ENCODE measurements at places on chromosomes 1 and 21.
A peak's percentile ranks its signal among the peaks of the same experiment; 100 is the strongest.

GRCh38 chr1:228264090-228264829 lies 56.4 kb downstream of the OBSCN start:
- H3K36me3 ChIP-seq: peaks cover 21% of the 10 kb centered on the region
- no peaks in the 10 kb centered on the region for H3K4me1 ChIP-seq
- H3K27me3 ChIP-seq: no peaks in the 10 kb centered on the region
- no peak overlapping the region for H3K27ac ChIP-seq
- DNase-seq: no peak

GRCh38 chr1:227913396-227913763 lies 34.4 kb downstream of the WNT9A start:
- no peak overlapping the region for H3K27ac ChIP-seq
- no peaks in the 10 kb centered on the region for H3K27me3 ChIP-seq
- H3K36me3 ChIP-seq: no peaks in the 10 kb centered on the region
- H3K4me1 ChIP-seq: no peaks in the 10 kb centered on the region
- no peak overlapping the region for H3K4me3 ChIP-seq
- no peak for DNase-seq

GRCh38 chr1:89873770-89874169 lies 52.9 kb downstream of the LRRC8D start:
- H3K27ac ChIP-seq: peak overlapping the region; percentile 80
- peak; percentile 79 for DNase-seq

GRCh38 chr1:186655876-186656275 lies 24.3 kb downstream of the PTGS2 start:
- peak; percentile 89 for DNase-seq
- no peaks in the 10 kb centered on the region for H3K27me3 ChIP-seq
- no peak overlapping the region for H3K27ac ChIP-seq
- peaks cover 8% of the 10 kb centered on the region for H3K4me1 ChIP-seq
- H3K36me3 ChIP-seq: no peaks in the 10 kb centered on the region

DNA sequence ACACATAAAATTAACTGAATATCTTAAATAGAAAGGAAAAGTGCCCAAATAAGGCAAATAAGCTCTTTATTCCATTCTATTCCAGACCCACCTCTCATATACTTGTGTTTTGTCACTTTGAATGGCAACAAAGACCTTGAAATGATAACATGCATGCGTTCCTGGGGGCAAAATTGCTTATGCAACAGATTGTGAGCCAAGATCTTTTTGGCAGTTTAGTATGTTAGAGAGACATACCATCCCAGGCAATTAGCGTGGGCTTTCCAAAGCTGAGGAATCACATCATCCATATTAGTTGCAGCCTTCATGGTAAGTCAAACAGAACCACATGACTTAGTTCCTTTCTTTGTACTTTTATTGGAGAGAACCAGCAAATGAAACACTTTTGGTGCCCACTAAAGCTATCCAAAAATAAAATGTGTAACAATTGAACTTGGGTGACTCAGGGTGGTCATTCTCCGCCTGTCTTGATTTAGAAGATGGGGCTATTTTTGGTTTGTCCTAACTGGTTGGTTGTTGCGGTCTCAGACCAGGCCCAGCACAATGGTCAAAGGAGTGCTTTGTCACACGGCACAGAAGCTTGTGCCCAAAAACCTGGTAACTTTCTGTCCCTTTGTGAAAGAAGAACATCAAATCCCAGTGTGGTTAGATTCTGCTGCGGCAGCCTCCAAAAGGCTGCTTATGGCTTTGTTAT lies 68.7 kb upstream of the ATF3 start:
- H3K4me3 ChIP-seq: no peak overlapping the region
- no peak overlapping the region for H3K27ac ChIP-seq
- DNase-seq: no peak
- no peaks in the 10 kb centered on the region for H3K36me3 ChIP-seq
- no peaks in the 10 kb centered on the region for H3K27me3 ChIP-seq

DNA sequence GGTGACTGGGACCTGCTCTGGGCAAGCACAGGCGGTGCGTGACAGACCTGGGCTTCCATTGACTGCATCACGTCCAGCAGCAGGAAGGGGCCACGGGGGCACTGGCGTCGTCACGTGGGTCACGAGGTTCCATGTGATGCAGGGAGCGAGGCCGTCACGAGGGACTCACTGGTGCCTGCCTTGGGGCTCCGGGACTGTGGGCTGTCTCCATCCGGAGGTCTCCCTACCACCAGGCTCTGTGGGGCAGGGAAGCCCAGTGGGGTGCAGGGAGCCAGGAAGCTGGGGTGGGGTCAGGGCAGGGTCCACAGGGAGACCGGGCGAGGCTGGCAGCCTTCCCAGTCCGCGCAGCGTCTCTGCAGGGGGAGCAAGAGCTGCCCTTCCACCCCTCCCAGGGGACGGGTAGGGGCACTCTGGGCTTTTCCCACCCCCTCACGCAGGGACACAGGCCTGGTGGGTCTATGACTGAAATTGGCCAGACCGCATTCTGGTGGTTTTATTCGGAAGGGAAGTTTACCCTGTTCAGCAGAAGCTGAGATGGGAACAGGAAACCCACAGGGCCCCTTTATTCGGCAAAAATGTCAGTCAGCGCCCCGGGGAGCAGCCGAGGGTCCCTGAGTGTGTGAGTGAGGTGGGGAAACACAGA lies 416 bp upstream of the TNFRSF14 start:
- peak overlapping the region; percentile 72 for H3K27ac ChIP-seq
- H3K36me3 ChIP-seq: no peaks in the 10 kb centered on the region
- H3K4me3 ChIP-seq: peak overlapping the region; percentile 76
- H3K27me3 ChIP-seq: no peaks in the 10 kb centered on the region
- H3K4me1 ChIP-seq: peaks cover 41% of the 10 kb centered on the region
- peak; percentile 88 for DNase-seq

DNA sequence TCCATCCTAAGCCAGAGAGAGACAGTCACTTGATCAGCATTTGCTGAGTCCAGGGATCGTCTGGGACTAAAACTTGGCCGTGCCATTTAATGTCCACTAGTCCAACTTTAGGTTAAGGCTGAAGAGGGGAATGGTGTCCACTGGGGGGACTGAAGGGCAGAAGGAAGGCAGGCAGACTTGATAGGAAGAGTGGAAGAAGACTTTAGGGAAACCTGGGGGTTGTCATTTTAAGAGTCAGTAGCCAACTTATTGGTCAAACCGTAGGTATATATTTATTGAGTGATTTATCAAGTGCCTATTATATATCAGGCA lies 1.3 kb upstream of the LMOD1 start:
- H3K27ac ChIP-seq: no peak overlapping the region
- H3K4me3 ChIP-seq: no peak overlapping the region
- H3K4me1 ChIP-seq: no peaks in the 10 kb centered on the region
- H3K27me3 ChIP-seq: peaks cover 12% of the 10 kb centered on the region
- no peaks in the 10 kb centered on the region for H3K36me3 ChIP-seq

DNA sequence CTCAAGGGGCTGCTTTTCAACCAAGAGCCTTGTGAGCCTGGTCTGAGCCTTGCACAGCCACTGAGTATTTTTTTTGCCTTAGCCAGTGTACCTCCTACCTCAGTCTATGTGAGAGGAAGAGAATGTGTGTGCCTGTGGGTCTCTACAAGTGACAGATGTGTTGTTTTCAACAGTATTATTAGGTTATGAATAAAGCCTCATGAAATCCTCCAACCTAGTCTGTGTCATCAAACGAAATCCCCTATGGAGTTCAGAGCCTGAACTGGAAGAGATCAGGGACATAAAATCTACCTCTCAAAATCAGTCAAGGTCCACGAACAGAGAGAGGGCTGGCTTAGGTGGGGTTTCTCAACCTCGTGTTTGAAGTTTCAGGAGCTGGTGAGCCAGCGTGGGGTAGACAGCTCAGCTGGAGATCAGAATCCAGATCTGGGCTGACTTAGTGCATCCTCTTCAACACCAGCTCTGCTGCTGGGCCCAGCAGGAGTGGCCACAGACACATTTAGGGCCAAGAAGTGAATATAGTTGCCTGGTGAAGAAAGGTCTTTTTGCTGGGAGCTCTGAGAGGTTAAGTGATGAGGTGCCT lies 8.2 kb downstream of the XKR8 start:
- H3K4me1 ChIP-seq: peaks cover 1% of the 10 kb centered on the region
- H3K36me3 ChIP-seq: peaks cover 66% of the 10 kb centered on the region
- no peak overlapping the region for H3K4me3 ChIP-seq
- no peak for DNase-seq
- no peaks in the 10 kb centered on the region for H3K27me3 ChIP-seq
- H3K27ac ChIP-seq: no peak overlapping the region

DNA sequence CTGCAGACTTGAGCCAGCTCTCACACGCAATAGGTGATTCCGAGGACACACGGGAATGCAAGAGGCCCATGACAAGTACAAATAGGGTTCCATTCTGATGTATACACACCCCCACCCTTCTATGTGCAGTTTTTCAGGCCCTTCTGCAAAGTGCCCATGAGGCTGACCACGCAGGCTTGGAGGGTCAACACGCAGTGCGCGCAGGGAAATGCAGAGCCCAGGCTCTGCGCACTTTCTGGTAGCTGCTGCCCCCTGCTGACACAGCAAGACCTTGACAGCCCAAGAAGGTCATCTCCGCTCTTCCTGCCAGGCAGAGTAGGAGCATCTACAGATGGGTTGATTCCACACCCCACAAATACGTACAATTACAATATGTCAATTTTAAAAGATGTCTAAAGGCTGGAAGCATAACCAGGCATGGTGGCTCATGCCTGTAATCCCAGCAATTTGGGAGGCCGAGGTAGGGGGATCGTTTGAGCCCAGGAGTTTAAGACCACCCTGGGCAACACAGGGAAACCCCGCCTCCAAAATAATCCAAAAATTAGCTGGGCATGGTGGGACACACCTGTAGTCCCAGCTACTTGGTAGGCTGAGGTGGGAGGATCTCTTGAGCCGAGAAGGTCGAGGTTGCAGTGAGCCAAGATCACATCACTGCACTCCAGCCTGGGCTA lies 18.5 kb downstream of the SH3BP5L start:
- H3K27ac ChIP-seq: no peak overlapping the region
- peak; percentile 70 for DNase-seq
- no peak overlapping the region for H3K4me3 ChIP-seq
- peaks cover 19% of the 10 kb centered on the region for H3K36me3 ChIP-seq

GRCh38 chr1:98323388-98323787 lies 338.1 kb upstream of the SNX7 start:
- DNase-seq: peak; percentile 32
- no peak overlapping the region for H3K27ac ChIP-seq

DNA sequence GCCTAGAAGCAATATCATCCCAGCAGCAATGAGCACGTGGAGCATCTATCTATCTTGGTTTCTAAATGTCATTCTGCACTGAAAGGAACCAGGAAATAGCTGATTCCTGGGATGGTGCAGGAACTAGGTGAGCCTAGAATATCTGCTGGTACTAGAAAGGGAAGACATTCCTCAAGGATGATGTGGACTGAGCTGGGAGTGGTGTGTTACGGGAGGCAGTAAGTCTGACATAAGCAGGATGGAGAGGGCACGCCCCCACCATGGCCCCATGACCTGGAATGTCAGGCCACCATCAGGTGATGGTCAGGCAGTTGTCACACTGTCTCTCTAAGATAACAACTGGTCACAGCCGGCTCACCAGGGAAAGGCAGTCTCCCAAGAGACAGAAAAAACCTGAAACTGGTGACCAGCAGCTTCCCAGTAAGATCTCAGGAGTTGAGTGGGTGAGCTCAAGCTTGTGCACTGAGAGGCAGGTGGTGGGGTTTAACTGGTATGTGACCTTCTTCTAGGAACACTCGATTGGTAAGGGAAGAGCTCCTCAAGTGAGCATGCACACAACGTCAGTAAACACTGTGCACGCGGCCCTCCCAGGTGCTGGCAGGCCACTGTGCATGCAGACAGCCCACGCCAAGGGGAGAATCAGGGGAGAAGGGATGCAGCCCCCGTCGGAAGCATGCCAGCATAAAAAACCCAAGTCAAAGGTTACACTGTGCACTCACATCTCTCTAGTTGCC lies 148.7 kb downstream of the ADSS2 start:
- H3K36me3 ChIP-seq: no peaks in the 10 kb centered on the region
- H3K4me3 ChIP-seq: no peak overlapping the region
- H3K27me3 ChIP-seq: no peaks in the 10 kb centered on the region

DNA sequence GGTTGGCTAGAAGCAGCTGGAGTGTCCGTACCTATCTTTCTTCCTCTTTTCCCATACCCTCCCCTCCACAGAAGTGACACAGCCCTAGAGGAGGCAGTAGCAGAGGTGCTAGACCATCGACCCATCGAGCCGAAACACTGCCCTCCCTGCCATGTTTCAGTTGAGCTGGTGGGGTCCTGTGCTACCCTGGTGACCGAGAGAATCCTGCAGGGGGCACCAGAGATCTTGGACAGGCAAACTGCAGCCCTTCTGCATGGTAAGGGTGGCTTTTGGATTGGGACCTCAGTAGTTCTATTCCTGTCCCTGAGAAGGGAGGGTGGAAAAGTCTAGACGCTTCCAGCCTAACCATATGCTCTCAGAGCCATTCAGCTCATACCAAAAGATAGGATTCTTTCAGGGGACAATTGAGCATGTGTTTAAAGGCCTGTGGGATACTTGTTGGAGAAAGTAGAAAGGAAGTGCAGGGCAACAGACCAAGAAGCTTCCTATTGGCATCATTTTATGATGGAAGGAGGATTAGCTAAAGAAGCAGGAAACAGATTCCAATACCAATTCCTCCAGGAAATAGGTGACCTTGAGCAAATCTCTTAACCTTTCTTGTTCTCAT lies 11.7 kb upstream of the BNIPL start:
- no peaks in the 10 kb centered on the region for H3K27me3 ChIP-seq
- peaks cover 11% of the 10 kb centered on the region for H3K36me3 ChIP-seq
- H3K4me1 ChIP-seq: no peaks in the 10 kb centered on the region
- no peak overlapping the region for H3K27ac ChIP-seq
- peak; percentile 88 for DNase-seq
- no peak overlapping the region for H3K4me3 ChIP-seq

- peak; percentile 90 for DNase-seq
- peaks cover under 1% of the 10 kb centered on the region for H3K36me3 ChIP-seq
- no peaks in the 10 kb centered on the region for H3K27me3 ChIP-seq
- no peak overlapping the region for H3K27ac ChIP-seq
Measured at GRCh38 chr1:155073377-155074242, 5.0 kb upstream of the EFNA3 start.

DNA sequence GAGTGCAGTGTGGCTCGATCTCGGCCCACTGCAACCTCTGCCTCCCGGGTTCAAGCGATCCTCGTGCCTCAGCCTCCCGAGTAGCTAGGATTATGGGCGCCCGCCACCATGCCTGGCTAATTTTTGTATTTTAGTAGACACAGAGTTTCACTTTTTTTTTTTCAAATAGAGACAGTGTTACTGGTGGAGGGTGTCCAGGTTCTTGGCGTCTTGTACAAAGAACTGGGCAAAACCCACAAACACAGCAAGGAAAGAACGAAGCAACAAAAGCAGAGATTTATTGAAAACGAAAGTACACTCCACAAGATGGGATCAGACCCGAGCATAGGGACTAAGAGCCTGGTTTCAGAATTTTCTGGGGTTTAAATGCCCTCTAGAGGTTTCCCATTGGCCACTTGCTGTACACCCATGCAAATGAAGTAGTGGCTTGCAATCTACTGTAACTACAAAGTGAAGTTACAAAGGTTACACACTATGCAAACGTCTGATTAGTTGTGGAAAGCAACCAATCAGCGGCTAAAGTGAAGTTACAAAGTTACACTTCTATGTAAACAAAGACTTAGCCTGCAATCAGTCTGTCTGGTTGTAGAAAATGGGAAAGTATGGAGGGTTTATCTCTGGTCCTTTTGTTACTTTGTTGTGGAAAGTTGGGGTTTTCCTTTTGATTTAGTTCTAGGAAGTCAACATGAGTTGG lies 199.1 kb downstream of the DYRK1A start:
- peak overlapping the region; percentile 62 for H3K4me3 ChIP-seq
- peak; percentile 68 for DNase-seq
- no peak overlapping the region for H3K27ac ChIP-seq
- H3K4me1 ChIP-seq: peaks cover 36% of the 10 kb centered on the region
- no peaks in the 10 kb centered on the region for H3K27me3 ChIP-seq
- H3K36me3 ChIP-seq: no peaks in the 10 kb centered on the region

GRCh38 chr1:234918961-234919761 lies 209.5 kb downstream of the TOMM20 start:
- H3K4me1 ChIP-seq: peaks cover 38% of the 10 kb centered on the region
- H3K4me3 ChIP-seq: no peak overlapping the region
- DNase-seq: no peak
- H3K36me3 ChIP-seq: no peaks in the 10 kb centered on the region
- no peak overlapping the region for H3K27ac ChIP-seq

All from common myeloid progenitor, CD34-positive (primary cell).